Activated T-cell treated with anti-CD3 and anti-CD28 coated beads, Interleukin-2, amount 50 U/mL, for 48 hours (primary cell): ENCODE measurements at places on chromosomes 16 and 17.

- no peak for DNase-seq
These were observed 2.0 kb downstream of the ABCC12 start for GRCh38 chr16:48153774-48154173.

- DNase-seq = no peak
These were observed 8.9 kb downstream of the CBX4 start for GRCh38 chr17:79830303-79830702.

- no peak for DNase-seq
These were observed 54.7 kb downstream of the ZZEF1 start for GRCh38 chr17:4087911-4088693.

GRCh38 chr16:26877421-26877820, 189.3 kb upstream of the C16orf82 start:
- no peak for DNase-seq

DNA sequence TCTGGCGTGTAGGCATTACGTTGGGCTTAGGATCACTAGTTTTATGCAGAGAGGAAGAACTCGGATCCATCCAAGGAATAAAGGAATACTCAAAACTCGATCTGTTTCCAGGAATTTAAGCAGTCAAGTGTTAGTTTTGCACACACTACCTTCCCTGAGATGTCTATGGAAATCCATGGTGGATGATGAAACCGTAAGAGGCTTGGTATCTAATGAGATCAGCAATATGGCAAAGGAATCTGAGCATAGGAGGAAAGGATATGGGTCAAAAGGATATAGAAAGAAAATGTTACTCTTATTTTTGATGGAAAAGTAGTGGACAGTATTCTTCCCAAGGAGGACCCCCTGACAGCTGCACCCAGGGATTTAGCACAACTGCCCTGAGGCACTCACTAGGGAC, 59.6 kb downstream of the SMG6 start:
- DNase-seq = no peak

DNA sequence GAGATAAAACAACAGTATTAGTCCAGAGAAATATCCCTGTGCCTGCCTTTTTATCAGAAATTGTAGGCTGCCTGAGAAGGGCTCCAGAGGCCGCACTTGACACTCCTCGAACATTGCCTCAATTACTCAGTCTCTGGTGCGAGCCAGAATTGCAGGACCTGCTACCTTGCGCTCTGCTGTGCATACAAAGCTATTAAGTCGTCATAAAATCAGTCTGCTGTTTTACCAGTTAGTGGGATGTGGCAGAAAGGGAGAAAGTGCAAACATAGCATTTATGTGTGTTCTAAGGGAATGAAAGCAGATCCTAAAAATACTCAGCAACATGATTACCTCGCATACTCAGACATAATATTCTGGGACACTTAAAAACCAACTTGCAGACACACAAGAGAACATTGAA, 70.6 kb downstream of the TMC6 start:
- DNase-seq = no peak

GRCh38 chr16:16867973-16868372, 489.0 kb downstream of the NPIPA7 start:
- no peak for DNase-seq

DNA sequence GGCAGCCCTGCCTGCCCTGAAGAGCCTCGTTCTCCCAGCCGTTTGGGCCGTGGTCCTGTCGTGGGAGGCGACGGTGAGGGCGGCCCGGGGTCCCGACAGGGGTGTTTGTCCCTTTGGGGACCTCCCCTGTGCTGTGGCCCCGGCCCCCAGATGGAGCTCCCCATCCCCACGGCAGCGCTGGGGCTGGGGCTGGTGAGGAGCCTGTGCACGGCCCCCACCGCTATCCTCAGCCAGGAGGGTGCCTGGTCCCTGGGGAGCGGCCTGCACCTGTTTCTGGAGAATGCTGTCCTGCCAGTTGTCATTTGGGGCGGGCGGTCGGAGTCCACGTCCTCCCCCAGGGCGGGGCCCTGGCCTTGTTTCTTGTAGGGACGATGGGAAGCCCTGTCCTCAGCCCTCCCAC, 6.6 kb downstream of the CAPN15 start:
- no peak for DNase-seq

- no peak for DNase-seq
These were observed 66.7 kb downstream of the RPH3AL start for GRCh38 chr17:285751-286422.

- DNase-seq = no peak
These were observed 112.7 kb downstream of the TANC2 start for GRCh38 chr17:63078707-63079106.

DNA sequence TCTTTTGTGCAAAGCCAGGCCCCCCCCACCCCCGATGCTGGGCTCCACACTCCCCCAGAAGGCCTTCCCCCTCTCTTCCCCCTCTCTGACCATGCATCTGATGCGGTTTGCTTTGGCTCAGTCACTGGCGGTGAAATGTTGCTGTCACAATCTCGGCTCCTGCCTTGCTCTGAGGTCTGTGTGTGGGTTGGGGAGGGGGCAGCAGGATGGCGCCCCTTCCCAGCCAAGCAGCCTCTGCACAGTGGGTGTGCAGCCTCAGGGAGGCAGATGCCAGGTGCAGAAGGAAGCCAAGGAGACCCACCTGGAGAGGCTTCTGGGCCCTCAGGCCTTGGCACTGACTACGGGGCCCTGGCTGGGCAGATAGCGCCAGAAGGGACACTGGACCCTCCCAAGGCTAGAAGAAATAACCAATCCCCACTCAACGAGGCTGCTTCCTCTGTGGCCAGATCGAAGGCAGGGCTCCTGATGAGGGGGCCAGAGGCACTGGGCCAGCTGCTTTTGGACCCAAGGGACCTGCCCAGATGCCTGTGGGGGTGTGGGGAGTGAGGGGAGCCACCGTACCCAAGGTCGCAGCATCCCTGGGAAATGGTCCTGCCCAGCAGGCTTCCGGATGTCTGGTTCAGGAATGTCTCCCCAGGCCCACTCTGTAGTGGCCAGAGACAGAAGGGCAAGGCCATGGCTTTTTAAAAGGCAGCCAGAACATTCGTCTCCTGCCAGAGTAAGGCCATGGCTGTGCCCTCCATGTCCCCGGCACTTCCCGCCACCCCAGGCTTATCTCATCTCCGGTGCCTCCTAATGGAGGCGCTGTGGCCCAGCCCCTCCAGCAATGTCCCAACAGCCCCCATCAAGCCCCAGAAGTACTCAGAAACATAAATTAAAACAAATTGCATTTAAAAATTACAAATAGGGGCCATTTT, 43.4 kb upstream of the SLC38A10 start:
- DNase-seq = no peak

- no peak for DNase-seq
These were observed 22.6 kb downstream of the COG1 start for GRCh38 chr17:73215447-73215846.

GRCh38 chr17:75346906-75347305, 57.7 kb upstream of the SLC25A19 start:
- peak; percentile 56 for DNase-seq

DNA sequence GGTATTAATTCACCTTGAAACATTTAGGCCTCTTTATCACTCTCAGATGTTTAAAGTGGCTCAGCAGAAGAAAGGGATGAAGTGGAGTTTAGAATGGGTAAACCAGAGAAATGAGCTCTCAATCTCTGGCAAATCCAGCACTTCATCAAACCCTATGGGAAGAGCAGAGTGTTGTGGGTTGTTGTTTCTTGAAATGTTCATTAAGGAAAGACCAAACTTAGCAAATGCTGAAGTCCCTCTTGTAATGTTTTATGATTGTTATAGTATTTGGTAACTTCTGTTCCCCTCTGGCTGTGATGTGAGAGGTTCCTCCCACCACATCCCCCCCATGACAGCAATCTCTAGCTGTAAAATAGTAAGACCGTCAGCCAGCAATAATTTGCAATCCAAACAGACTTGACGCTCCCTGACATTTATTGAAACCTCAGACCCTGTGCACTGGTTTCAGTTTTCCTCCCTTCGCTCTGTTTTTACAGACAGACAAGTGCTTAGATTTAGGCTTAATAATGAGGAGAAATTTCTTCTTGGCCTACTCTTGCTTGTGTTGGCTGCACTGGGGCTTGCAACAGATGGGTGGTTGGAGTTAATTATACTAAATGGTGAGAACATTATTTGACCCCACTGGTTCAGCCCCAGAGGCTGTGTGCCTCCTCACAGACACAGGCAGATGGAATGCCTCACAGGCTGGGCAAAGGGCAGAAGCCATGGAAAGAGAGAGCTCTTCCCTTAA, 609.4 kb upstream of the SOX9 start:
- no peak for DNase-seq

GRCh38 chr16:30032083-30032819, 1.2 kb upstream of the TLCD3B start:
- DNase-seq = peak; percentile 80

DNA sequence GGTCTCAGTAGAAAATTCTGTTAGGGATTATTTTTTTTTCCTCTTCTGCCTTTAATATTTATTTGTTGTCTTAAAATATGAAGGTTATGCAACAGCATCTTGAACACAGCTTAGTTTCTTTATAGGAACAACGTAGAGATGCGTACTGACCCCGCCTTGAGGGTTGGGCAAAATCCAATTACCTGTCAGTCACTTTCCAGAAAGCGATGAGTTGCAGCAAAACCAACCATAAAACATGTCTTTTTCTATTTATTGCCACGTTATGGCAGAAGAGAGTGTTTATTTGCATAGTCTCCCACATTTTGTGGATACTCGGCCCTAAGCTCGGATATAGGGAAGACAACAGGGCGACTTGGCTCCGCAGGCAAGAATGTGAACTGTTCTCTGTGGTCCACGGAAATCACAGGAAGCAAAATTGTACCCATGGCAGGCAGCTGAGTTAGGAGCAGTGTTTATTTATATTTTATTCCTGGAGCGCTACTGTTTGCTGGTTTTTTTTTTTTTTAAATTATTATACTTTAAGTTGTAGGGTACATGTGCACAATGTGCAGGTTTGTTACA, 44.3 kb upstream of the CACNG5 start:
- no peak for DNase-seq

DNA sequence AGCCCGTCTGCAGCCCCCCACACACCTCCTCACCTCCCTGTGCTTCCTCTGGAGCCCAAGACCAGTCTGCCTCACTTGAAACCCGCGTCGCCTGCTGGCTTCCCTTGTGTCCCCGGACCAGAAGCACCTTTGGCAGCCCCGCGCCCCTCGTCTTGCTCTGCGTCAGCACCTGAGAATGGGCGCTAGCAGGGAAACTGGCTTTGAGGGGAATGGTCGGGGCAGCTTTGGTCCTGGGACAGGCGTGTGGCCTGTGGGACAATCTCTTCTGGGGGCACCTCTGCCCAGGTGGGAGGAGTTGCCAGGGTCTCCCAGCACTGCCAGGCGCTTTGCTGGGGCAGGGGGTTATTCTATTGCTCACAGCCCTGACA, 3.6 kb upstream of the MAFG start:
- no peak for DNase-seq

- peak; percentile 74 for DNase-seq
These were observed 10.5 kb downstream of the DBNDD1 start for GRCh38 chr16:90008708-90009145.

DNA sequence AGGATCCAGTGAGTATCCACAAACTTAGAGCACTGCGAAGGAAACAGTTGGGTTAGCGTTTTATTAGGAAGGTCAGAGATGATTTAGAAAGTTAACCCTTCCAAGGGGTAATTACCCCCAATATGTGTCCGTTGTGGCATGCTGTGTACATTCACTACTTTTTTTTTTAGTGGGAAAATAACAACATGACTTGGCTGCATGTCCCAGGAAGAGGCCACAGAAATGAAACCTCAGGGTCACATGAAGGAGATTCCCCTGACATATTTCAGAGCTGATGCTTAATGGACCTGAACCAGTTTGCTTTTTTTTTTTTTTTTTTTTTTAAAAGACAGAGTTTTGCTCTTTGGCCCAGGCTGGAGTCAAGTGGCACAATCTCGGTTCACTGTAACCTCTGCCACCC, 167.5 kb downstream of the PRKCA start:
- no peak for DNase-seq

DNA sequence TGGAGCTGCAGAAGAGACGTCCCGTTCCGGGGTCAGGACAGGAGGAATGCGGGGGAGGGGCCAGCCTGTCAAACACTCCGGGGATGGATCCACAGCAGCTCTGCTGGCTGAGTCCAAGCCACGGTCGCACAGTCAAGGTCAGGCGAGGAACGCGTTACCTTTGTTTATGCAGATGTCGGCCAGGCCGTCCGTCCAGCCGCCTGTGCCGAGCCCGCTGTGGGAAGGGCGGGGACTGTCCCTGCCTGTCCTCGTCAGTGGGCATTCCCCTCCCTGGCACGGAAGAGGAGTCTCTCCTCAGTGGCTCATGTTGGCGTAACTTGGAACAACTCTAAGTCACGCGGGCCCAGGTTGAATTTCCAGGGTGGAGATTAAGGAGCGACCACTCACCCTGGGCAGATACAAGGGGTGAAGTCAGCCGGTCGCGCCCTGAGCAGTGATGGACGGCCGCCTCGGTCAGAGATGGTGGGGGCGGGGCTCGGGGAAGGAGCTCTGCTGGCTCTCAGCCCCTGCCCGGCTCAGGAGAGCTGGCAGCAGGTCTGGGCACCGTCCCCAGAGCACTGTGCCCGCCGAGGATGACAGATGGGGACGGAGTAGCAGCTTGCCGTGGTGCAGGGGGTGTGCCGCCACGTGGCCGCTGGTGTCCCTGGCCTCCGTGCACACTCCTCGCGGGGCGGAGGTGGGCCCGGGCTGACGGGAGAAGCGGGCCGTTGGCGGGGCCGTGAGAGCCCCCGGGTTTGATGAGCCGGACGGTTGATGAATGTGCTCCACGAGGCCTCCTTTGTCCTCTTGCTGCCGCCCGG, 7.3 kb downstream of the CACNA1H start:
- DNase-seq = no peak

DNA sequence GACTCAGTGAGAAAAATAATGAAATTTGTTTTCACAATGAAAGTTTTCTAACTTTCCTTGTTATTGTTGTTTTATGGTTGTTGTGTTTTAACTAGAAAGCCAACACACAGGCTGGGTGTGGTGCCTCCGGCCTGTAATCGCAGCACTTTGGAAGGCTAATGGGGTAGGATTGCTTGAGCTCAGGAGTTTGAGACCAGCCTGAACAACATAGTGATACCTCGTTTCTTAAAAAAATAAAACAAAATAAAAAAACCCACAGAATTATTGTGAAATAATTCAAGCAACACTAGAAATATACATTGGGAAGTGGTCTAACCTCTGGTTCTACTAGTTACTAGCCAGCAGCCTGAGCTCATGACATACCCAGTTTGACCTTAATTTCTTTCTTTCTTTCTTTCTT, 630 bp downstream of the MILR1 start:
- no peak for DNase-seq

- no peak for DNase-seq
These were observed 144.9 kb downstream of the PARN start for GRCh38 chr16:14485121-14485551.

DNA sequence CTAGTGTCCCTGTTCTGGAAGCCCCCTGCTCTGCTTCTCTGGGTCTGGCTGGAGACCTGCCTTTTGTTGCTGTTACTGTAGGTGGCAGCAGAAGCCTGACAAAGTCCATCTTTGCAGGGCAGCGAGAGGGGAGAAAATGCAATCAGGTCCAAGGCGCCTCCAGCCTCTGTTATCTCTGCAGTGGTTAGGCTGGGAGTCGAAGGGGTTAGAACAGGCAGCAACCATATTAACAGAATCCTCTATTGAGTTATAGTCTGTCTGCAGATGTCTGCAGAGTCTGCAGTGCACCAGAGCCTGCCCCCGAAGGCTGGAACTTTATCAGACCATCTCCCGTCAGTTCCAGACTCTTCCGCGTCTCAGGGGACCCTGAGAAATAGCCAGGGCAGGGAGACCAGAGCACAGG, 404.9 kb upstream of the EEF2KMT start:
- DNase-seq = no peak

GRCh38 chr16:3610698-3611145, 684 bp downstream of the SLX4 start:
- DNase-seq = peak; percentile 22

- DNase-seq = no peak
These were observed 5.9 kb downstream of the CCL7 start for GRCh38 chr17:34275881-34276280.
